IgD-negative memory B cell (primary cell): ENCODE measurements at places on chromosomes 1 and 21. TPM values are rescaled to one million over a fixed set of nuclear protein-coding genes. Genes with fewer than 3 reads are reported as not detected.

KCNJ9 gene
- not detected for polyA plus RNA-seq

THAP3 gene
- polyA plus RNA-seq = 28.4 TPM

PPM1J gene
- 1.4 TPM for polyA plus RNA-seq

MPL gene
- not detected for polyA plus RNA-seq

PRR9 gene
- not detected for polyA plus RNA-seq

MYOG gene
- polyA plus RNA-seq = not detected

FGR gene
- polyA plus RNA-seq = 72.0 TPM

TSPEAR gene
- polyA plus RNA-seq = not detected

FHAD1 gene
- not detected for polyA plus RNA-seq
